ENCODE measurements at places on chromosomes 7 and 10.

- DNase-seq: no peak
Observed at GRCh38 chr7:74007242-74007567, 20.8 kb upstream of the ELN start.

DNA sequence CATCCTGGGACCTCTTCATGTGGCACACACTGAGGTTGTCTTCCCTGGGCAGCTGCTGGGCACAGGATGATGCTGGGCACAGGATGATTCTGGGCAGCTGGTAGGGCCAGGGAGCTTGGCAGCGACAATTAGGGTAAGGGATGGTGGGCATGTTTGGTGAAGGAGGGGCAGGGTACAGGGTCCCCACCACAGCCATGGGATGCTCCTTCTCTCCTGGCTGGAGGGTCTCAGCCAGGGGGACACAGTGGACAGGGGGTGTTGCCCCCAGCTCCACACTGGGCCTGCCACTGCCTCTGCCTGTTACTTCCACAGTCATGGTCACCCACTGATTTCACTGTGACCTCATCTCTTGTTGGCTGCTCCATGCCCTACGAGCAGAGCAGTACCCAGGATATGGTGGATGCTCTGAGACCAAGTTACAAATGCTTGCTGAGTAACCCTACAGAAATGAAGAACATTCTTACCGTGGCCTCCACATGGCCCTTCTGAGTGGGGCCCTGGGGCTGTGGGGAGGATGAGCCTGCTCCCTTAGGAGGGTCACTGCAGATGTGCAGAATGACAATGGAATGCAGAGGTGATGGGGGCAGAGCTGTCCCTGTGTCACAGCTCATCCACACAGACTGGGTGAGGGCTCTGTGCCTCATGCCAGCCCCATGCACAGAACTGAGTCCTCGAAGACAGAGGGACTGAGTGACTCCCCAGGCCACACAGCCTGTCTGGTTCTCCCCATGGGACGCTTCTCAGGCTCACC, 28.4 kb upstream of the RET start:
- DNase-seq: no peak

- DNase-seq: no peak
Observed at GRCh38 chr10:73788864-73789658, 3.7 kb downstream of the ZSWIM8 start.

GRCh38 chr10:48454302-48455054, 148.0 kb downstream of the MAPK8 start:
- DNase-seq: no peak

- no peak for DNase-seq
Observed at GRCh38 chr7:121957626-121958025, 84.7 kb downstream of the PTPRZ1 start.

DNA sequence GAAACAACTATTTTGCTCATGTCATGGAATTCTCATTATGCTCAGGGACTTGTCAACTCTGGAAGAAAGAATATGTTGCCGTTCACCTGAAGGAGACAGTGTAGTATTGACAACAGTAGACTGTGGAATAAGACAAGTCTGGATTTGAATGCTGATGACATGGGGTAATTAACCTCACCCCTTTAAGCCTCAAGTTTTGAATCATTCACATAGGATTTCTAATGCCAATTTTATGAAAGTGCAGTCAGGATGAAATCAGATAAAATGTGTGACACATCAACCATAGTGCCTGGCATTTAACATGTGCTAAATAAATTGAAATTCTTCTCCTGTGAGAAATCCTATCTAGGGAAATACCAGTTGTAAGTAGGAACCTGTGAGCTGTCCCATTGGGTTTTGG, 305.8 kb downstream of the KIF20B start:
- peak; percentile 35 for DNase-seq

- DNase-seq: no peak
Observed at GRCh38 chr10:63204667-63205391, 71.7 kb downstream of the NRBF2 start.

Measured in RKO (cell line).